Activated CD4-positive, alpha-beta T cell treated with anti-CD3 and anti-CD28 coated beads, Interleukin-2, amount 50 U/mL, for 16 hours (primary cell): ENCODE measurements at places on chromosomes 3 and 15.

GRCh38 chr15:87959662-87960061 lies 296.9 kb downstream of the NTRK3 start:
- DNase-seq: no peak

GRCh38 chr15:87118435-87118834 lies 1038.8 kb downstream of the AGBL1 start:
- no peak for DNase-seq

DNA sequence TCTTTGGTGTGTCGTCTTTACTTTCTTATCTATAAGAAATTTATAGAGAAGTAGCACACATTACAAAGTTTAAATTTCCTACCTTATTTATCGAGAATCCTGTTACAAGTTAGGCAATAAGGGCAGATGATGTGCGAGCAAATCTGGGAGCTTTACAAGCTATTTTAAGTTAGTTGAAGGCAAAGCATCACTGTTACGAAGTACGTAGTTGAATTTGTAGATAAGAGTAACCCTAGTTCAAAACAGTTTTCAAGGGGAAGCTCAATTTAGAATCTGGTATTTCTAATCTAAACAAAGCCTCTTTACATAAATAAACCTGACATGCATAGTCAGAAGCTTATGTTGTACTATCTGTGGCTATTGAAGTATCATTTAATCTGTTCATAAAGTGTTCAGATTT lies 8.4 kb downstream of the KBTBD8 start:
- no peak for DNase-seq

DNA sequence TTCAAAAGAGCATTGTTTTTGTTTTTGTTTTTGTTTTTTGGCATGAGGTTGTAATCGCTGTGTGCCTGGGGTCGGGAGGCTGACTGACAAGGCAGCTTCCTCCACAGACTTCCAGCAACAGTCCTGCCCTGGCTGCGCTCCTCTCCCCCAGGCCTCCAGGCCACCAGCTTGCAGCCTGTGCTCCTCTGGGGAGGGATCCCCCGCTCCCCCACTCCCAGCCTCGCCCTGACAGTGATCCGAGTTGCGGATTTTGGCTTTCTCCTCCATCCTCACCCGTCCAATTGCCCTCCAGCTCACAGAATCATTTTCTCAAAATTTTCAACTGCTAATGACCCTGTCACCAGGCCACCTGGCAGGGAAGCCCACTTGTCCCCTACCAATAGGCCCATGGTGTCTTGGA lies 36.5 kb upstream of the PCSK6 start:
- no peak for DNase-seq

DNA sequence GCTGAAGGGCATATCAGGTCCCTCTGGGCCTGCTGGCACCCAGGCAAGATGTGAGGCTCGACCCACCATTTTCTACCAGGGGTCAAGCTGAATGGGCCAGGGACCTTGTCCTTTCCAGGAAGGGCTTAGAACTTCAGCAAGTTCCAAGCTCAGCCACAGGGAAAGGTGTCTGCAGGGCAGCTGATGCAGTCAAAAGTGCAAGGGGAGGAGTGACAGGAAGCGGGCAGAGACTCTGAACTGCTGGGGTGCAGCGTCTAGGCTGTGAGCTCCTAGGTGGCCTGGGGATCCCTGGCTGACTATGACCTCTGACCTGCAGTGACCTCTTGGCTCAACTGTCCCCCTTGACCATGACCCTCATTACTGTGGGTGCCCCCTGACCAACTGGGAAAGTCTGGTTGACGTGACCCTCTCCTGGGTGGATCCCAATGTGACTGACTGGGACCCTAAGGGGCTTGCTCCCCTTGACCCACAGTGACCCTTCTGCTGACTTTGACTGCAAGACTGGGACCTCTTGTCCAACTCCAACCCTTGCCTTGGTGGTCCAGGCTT lies 14.4 kb upstream of the SEC13 start:
- no peak for DNase-seq

- no peak for DNase-seq
Observed at GRCh38 chr3:79039192-79039591, 728.6 kb downstream of the ROBO1 start.
